Muscle of arm (tissue), 14 donors: ENCODE measurements at places on chromosomes 1 and 21. TPM values are rescaled to one million over a fixed set of nuclear protein-coding genes. Genes with fewer than 3 reads are reported as not detected.
A peak's percentile ranks its signal among the peaks of the same experiment; 100 is the strongest.

The ADGRL2 gene
- 77.9 TPM for polyA plus RNA-seq

The ALG6 gene
- 21.5 TPM for polyA plus RNA-seq

The CD48 gene
- 1.1 TPM for polyA plus RNA-seq

The KRTAP13-2 gene
- not detected for polyA plus RNA-seq

The CNR2 gene
- 0.47 TPM for polyA plus RNA-seq

The DYNLT4 gene
- polyA plus RNA-seq = not detected

GRCh38 chr1:73761559-73761958 lies 436.4 kb downstream of the LRRIQ3 start:
- DNase-seq = no peak

- no peak for DNase-seq
Measured at GRCh38 chr1:221667504-221667903, 74.4 kb downstream of the DUSP10 start.

GRCh38 chr1:167510881-167511280 lies 7.4 kb downstream of the CD247 start:
- DNase-seq = no peak

- DNase-seq = no peak
Measured at GRCh38 chr1:201551877-201552731, 13.2 kb downstream of the NAV1 start.

GRCh38 chr1:200901350-200901749 lies 6.7 kb downstream of the INAVA start:
- no peak for DNase-seq

DNA sequence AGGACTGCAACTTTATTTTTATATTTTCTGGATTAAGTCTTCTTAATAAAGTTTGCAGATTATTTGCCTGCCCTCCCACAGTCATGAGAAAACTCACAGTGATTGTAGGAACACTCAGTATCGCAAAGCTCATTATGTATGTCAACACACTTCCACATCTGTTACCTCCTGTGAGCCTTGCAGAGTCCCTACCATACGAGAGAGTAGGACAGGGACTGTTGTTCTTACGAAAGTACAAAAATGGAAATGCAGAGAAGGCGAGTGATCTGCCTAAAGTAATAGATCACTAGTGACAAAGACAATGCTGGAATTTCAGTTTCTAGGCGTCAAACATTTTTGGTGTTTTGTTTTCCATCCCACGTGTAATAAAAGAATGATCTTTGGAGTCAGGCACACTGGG lies 131.7 kb downstream of the SYT2 start:
- peak; percentile 37 for DNase-seq

- no peak for DNase-seq
Measured at GRCh38 chr1:231628207-231628876, 1.8 kb downstream of the DISC1 start.

- peak; percentile 90 for DNase-seq
Measured at GRCh38 chr1:999725-1000356, at the start of gene HES4. Gene HES4, minus strand, starts transcription at chr1:1000097. Its CDS starts 124 bp downstream, at chr1:999973.

DNA sequence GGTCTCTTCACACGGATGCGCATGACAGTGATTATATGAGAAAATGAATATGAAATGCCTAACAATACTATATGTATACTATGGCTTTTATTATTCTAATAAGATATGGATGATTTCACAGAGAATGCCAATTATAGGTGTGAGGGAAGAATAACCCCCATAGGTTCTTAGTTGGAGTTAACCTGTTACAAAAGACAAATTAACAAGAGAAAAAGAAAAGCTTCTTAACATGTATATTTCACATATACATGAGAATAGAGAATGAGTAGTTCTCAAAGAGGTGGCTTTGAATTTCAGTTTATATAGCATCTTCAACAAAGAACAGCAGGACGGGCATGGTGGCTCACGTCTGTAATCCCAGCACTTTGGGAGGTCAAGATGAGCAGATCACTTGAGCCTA lies 24.0 kb upstream of the DMRTB1 start:
- DNase-seq = no peak

GRCh38 chr1:209504571-209504970 lies 78.9 kb upstream of the CAMK1G start:
- DNase-seq = no peak

- DNase-seq = no peak
Measured at GRCh38 chr1:77929806-77930205, 41.4 kb downstream of the NEXN start.

- no peak for DNase-seq
Measured at GRCh38 chr1:2091611-2092604, 41.7 kb downstream of the PRKCZ start.

GRCh38 chr1:218294546-218294945 lies 9.5 kb downstream of the RRP15 start:
- DNase-seq = no peak
